Activated CD8-positive, alpha-beta T cell treated with anti-CD3 and anti-CD28 coated beads for 36 hours (primary cell): ENCODE measurements at places on chromosomes 5 and 9.

DNA sequence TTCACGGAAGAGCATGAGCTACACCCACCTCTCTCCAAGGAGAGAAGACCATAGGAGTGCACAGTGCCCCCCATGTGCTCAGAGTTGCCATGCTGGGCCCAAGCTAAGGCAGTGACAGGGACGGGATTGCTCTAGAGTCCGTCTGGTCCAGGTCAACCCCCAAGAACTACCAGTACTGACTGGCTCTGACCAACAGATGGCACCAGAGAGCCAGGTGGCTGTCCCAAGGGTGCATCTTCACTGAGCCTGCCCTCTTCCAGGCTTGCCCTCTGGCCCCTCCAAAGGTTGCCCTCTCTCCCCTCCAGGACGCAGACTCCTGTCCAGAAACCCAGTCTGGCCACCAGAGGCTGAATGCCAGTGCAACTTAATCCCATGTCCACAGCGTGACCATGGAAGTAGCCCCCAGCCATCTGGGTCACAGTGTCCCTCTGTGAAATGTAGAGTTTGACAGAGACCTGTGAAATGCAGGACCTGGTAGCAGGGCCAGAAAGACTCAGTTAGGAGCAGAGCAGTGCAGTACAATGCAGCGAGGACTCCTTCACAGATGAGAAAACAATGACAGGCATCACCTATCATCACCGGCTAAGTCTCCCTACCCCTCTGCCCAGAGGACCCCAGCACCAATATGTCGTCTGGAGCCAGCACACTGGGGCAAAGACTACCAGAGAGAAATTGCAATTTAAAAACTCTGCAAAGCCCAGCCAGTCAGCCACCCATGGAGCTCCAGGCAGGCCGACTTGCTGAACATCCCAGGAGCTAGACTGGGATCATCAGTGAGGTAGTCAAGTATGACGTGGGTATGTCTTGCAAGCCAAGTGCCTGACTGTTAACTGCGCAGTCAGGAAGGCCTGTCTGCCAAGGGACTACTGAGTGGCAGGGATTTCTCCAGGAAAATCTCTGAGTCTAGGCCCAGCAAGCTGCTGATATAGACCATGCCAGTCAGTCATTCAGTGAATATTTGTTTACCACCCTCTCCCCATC lies 7.7 kb upstream of the SKP1 start:
- DNase-seq, result peak; percentile 81

GRCh38 chr5:74034733-74035132 lies 408.7 kb downstream of the ARHGEF28 start:
- DNase-seq, result no peak

DNA sequence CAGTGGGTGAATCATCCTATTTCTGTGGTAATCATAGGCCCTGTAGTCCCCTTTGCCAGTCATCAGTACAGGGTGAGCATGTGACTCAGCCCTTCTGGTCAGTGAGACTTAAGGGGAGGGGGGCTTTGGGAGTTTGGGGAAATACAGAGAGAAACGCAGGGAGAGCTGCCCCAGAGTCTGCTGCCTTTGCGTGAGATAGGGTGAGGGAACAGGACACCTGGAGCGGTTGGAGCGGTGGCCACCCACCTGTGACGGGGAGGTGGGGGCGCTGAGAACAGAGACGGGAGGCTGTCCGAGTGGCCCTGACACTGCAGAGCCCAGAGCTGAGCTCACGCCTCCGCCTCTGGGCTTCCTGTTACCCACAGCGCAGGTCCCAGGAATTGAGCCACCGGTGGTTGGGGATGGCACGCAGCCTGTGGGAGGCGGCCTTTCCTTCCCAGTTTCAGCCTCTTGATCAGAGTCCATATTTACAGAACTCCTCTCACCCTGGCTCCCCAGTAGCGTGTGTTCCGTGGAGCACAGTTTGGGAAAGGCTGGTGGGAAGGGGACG lies 92.0 kb upstream of the ERCC6L2 start:
- no peak for DNase-seq

DNA sequence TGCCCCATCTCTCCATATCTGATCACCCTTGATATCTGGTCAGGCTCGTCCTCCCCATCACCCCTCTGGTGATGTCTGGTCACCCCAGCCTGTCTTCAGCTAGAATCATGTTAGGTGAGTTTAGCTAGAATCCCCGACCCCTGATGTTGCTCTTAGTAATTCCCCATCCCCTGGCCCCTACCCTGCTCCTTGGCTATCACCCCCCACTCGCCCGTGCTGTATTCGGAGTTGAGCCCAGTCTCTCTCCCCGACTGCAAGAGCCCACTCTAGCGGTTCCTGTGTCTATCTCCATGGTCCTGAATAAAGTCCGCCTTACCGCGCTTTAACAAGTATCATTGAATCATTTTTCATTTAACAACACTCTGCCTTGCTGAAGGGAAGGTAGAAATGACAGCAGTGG lies 33.7 kb downstream of the ADAMTS2 start:
- DNase-seq, result no peak

DNA sequence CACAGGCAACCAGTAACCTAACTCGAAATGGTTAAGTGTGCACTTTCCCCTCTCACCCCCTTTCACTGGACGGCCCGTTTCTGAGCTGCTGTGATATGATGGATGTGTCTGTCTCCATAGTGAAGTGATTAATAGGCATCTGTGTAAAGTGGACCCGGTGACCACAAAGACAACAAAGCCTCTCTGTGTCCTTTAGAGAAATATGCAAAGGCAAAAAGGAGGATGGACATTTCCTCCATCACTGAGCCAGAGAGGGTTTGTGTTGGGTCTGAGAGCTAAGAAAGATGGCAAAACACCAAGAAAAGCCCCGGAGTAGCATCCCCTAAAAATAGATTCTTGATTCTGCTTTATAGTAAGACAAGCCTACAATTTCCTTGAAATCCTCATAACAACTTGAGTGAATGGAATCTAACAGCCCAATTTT lies 120.6 kb downstream of the SEMA6A start:
- DNase-seq, result no peak

GRCh38 chr5:139137697-139138096 lies 60.5 kb downstream of the SIL1 start:
- no peak for DNase-seq

DNA sequence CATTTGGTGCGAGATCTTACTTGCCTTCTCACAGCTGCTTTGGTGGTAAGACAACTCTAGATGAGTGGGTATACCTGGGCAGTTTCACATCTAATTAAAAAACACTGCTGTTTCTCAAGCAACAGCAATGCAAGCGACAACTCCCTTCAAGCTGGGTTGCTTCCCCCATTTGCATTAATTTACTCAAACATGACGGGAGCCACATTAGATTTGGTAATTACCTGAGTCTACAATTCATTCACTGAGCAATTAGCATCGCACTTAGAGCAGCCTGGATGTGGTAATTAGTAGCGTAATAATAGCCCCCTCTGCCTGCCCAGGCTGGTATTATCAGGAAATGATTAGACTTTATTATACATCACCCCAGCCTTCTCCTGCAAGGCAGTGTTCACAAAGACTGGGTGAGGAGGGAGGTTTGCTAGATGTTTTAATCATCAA lies 73.4 kb downstream of the FBXO38 start:
- peak; percentile 46 for DNase-seq

GRCh38 chr5:27007121-27007520 lies 31.3 kb downstream of the CDH9 start:
- no peak for DNase-seq
